Naive thymus-derived CD4-positive, alpha-beta T cell (primary cell): ENCODE measurements at places on chromosomes 3 and 15. TPM values are rescaled to one million over a fixed set of nuclear protein-coding genes. Genes with fewer than 3 reads are reported as not detected.
A peak's percentile ranks its signal among the peaks of the same experiment; 100 is the strongest.

DNA sequence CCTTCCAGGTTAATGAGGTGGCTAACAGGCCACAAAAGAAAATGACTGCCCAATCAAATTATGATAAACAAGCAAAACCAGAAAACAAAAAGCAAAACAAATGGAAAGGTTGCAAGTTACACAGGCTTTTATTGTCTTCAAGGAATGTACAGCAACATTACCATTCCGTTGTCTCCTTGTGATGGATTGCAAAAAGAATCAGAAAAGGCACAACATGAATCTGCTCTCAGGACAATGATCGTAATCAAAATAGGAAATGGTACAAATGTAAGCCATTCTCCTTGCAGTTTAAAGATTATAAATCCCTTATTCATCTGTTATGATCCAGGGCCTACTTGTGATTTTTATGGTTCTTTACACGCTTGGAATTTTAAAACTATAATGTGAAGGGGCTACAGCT is 125.8 kb downstream of the ECT2 start:
- H3K27ac ChIP-seq: no peak overlapping the region
- no peaks in the 10 kb centered on the region for H3K36me3 ChIP-seq
- no peak overlapping the region for H3K4me3 ChIP-seq
- H3K27me3 ChIP-seq: no peaks in the 10 kb centered on the region

DNA sequence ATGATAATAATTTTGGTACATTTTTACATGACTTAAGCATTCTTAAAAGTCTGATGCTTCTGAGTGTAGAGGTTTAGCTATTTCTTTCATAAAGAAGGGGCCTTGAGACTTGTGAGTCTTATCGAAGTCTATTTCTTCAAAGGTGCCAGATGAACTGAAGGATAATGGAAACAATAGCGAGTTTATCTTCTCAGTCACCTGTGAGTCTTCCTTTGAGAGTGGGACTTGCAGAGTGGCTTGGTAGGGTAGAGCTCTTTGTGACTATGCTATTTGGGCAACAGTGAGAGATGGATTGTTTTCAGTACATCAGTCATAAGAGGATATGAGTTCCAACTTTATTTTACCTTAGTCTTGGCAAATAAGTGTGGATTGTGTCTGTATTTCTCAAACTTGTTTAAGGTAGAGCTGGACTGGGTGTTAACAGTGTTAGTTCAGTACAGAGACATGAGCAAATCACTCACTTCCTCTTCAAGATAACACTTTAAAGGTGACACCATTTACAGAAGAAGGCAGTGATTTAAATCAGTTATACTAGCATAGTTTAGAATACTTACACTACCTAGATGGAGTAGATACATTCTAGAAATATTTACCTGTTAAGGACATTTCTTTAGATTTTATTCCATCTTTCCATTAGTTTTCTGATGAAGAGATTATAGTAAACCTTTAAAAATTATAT is 3.2 kb downstream of the AKAP13 start:
- no peak overlapping the region for H3K27ac ChIP-seq
- DNase-seq: no peak
- H3K4me3 ChIP-seq: no peak overlapping the region

DNA sequence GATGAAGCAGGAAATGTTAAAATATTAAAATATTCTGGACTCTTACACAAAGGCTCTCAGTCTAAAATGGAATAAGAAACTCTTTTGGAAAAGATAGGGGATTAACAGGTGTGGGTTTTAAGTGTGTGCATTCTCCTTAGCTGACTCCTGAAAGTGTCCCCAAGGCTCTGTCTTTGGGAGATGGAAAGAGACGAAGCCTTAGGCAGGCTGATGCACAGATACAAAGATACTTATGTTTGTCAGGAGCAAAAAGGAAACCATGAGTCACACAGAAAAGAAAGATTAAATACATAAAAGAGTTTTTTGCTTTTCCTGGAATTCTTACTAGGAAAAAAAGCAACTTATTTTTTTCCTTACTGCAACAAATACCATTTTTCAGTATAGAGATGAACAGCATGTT is 23.8 kb upstream of the ABI3BP start:
- no peaks in the 10 kb centered on the region for H3K36me3 ChIP-seq
- no peak overlapping the region for H3K4me3 ChIP-seq
- H3K27me3 ChIP-seq: no peaks in the 10 kb centered on the region
- no peaks in the 10 kb centered on the region for H3K4me1 ChIP-seq
- DNase-seq: no peak

DNA sequence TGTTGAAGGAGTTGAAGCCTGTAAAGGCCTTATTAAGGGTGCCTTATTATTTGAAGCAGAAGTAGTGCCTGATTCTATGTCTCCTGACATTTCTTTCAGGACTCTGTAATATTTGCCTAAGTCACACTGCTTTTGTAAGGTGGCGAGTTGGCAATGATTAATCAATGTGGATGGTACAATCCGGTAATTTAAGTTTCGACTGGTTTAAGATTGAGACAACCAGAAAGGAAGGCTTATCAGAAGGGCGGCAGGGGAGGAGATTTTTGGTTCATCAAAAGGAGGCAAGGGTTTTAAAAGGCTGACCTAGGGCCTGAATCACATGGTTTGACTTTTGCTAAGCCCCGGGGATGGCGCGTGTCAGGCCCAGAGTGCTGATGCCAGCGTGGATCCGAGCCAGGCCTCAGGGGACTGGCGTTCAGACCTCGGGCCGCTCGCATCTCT is 830 bp upstream of the RNF13 start:
- DNase-seq: no peak
- peak overlapping the region; percentile 94 for H3K27ac ChIP-seq
- no peaks in the 10 kb centered on the region for H3K36me3 ChIP-seq
- H3K4me3 ChIP-seq: peak overlapping the region; percentile 95
- H3K27me3 ChIP-seq: no peaks in the 10 kb centered on the region
- peaks cover 16% of the 10 kb centered on the region for H3K4me1 ChIP-seq

GRCh38 chr15:68844856-68845550 is 24.3 kb upstream of the ANP32A start:
- H3K4me3 ChIP-seq: no peak overlapping the region
- no peak for DNase-seq
- peaks cover 14% of the 10 kb centered on the region for H3K27me3 ChIP-seq

GRCh38 chr15:73141216-73141900 is 89.1 kb downstream of the NEO1 start:
- peaks cover 8% of the 10 kb centered on the region for H3K4me1 ChIP-seq
- no peak overlapping the region for H3K4me3 ChIP-seq
- no peaks in the 10 kb centered on the region for H3K27me3 ChIP-seq
- no peaks in the 10 kb centered on the region for H3K36me3 ChIP-seq
- DNase-seq: no peak

GRCh38 chr15:65259367-65259797 is 27.3 kb downstream of the PARP16 start:
- no peak overlapping the region for H3K4me3 ChIP-seq
- no peak overlapping the region for H3K27ac ChIP-seq
- no peak for DNase-seq

GRCh38 chr3:161337311-161337710 is 34.0 kb downstream of the SPTSSB start:
- no peaks in the 10 kb centered on the region for H3K36me3 ChIP-seq
- no peaks in the 10 kb centered on the region for H3K4me1 ChIP-seq
- no peak for DNase-seq
- no peaks in the 10 kb centered on the region for H3K27me3 ChIP-seq

DNA sequence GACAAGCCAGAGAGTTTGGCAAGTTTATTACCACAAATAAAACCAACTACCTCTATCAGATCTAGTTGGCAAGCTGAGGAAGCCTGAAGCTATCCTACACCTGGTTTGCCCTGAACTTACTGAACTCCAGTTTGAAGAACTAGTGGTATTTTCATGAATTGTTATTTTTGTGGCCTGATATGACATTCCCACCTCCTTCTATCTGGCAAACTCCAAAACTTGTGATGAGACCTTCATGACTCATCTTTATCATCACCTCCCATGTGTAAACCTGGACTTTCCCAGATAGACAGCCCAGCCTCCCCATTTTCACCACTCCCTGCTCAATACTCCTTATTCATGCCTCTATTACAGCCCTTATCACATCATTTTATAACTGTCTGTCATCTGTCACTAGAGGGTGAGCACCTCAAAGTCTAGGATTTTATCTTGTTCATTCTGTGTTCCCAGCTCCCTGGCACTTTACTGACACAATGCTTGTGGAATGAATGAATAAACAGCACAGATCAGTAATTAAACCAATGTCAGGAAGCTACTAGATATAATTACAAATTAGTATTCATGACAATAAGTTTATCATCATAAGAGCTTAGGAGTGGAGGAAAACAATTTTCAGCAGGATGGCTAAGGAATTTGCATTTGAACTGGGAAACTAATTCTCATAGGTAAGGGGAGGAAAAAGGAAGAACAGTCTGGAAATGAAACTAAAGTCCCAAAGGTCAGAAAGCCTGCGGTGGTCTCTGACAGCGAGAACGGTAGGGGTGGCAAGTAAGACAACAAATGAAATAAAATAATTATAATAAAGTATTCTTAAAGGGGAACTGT is 13.2 kb upstream of the TRANK1 start:
- H3K4me1 ChIP-seq: no peaks in the 10 kb centered on the region
- no peaks in the 10 kb centered on the region for H3K27me3 ChIP-seq
- no peak for DNase-seq

- no peak for DNase-seq
- no peaks in the 10 kb centered on the region for H3K4me1 ChIP-seq
- no peaks in the 10 kb centered on the region for H3K36me3 ChIP-seq
These were observed 127.9 kb downstream of the MITF start for GRCh38 chr3:69866988-69867720.

GRCh38 chr15:70156671-70157271 is 59.1 kb upstream of the TLE3 start:
- no peak overlapping the region for H3K4me3 ChIP-seq
- no peaks in the 10 kb centered on the region for H3K36me3 ChIP-seq
- no peaks in the 10 kb centered on the region for H3K4me1 ChIP-seq
- H3K27me3 ChIP-seq: no peaks in the 10 kb centered on the region
- no peak for DNase-seq
- H3K27ac ChIP-seq: no peak overlapping the region

- H3K36me3 ChIP-seq: no peaks in the 10 kb centered on the region
- no peak overlapping the region for H3K4me3 ChIP-seq
- no peaks in the 10 kb centered on the region for H3K4me1 ChIP-seq
- no peaks in the 10 kb centered on the region for H3K27me3 ChIP-seq
- H3K27ac ChIP-seq: no peak overlapping the region
- DNase-seq: no peak
These were observed 87.4 kb downstream of the CRTC3 start for GRCh38 chr15:90617171-90617570.

DNA sequence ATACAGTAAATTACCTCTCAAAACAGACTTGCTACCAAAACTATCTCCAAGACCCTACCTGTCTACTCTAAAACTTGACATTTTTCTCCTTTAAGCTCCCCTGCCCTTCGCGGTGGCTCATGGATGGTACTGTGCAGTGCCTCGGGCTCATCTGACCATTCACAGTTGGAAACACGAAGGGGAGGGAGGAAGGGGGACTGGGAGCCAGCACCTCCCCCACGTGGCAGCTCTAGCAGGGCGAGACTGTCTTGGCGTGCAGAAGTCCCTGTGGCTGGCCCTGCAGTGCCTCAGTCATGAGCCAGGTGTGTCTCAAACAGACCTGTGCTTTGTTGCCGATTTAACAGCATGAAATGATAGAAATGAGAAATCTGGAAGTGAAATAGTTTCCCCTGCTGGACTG is 372.0 kb downstream of the GABRG3 start:
- no peak for DNase-seq
- H3K4me1 ChIP-seq: no peaks in the 10 kb centered on the region
- no peaks in the 10 kb centered on the region for H3K36me3 ChIP-seq
- no peak overlapping the region for H3K27ac ChIP-seq
- H3K27me3 ChIP-seq: no peaks in the 10 kb centered on the region

DNA sequence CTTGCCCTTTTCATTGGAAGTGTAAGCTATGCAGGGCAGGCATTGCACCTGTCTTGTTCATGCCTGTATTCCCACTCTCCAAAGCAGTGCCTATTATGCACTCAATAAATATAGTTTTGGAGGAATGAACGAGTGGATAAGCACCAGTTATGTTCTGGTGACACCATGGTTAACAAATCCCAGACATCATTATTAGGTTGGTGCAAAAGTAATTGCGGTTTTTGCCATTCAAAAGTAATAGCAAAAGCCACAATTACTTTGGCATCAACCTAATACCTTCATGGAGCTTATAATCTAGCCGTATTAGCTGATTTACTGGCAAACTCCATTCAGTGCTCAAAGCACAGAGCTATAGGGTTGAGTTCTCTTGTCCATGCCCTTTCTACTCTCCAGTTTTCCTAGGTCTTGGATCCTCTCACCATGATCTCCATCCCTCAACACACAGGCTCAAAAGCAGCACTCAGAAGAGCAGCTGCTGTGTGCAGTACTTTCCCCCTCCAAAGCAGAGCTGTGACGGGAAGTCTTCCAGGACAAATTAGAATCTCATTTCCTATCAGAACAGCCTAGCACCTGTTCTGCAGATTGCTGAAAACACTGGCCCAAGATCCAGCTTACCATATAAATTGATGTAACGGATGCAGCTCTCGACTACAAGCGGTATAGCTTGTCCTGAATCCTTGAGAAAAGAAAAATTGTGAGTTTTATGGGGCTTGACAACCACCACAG is 63.2 kb upstream of the RAD18 start:
- H3K27me3 ChIP-seq: no peaks in the 10 kb centered on the region
- H3K4me1 ChIP-seq: no peaks in the 10 kb centered on the region
- no peak overlapping the region for H3K27ac ChIP-seq
- DNase-seq: no peak
- no peaks in the 10 kb centered on the region for H3K36me3 ChIP-seq

DNA sequence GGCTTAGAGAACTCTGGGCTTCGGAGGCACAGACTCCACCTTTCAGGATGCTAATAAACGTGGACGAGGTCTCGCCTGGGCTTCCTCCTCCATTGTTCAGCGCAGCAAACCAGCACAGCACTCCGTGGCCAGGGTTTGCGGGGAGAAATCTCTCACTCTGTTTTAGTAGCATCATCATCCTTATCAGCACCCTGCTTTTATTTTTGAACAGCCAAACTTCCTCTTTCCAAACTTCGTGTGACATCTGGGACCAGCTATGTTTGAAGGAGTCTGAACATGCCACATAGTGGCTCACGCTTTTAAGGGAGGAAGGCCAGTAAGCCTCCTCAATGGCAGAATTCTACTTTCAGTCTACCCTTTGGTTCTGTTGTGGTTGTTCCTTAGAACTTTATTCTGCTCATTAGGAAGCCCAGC is 149.0 kb downstream of the PGPEP1L start:
- peaks cover 29% of the 10 kb centered on the region for H3K4me1 ChIP-seq
- no peak for DNase-seq
- no peak overlapping the region for H3K4me3 ChIP-seq

- H3K4me3 ChIP-seq: no peak overlapping the region
- DNase-seq: no peak
- no peaks in the 10 kb centered on the region for H3K27me3 ChIP-seq
- no peaks in the 10 kb centered on the region for H3K36me3 ChIP-seq
These were observed 8.4 kb upstream of the CA12 start for GRCh38 chr15:63389902-63390670.

Gene ADAMTS17
- total RNA-seq: 2.5 TPM

Gene SNAPC5
- total RNA-seq: 24.9 TPM

Gene KCNAB1
- not detected in 2 replicates for total RNA-seq

Gene RBP2
- total RNA-seq: not detected

Gene HAPLN3
- total RNA-seq: 158 TPM in 2 replicates

Gene A4GNT
- total RNA-seq: not detected

Gene TNK2
- total RNA-seq: 189 TPM

Gene GOLGA8K
- total RNA-seq: 1.2 TPM
